ENCODE measurements at places on chromosomes 6 and 20.

DNA sequence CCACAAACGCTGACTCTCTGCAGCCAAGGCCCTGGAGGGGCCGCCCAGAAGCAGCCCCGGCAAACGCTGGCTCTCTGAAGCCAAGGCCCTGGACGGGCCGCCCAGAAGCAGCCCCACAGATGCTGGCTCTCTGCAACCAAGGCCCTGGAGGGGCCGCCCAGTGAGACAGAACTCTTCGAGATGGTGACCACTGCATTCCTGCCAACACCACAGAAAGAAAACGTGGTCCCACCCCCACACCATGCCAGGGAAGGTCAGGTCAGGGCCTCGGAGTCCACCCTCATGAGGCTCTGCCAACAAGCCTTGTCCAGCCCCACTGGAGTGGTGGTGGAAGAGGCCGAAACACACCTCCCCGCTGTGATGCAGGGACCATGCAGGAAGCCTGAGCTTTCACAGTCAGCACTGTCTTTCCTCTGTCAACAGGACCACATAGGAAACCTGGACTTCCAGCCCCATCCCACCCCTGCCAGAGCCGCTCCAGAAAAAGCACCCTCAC lies 97.5 kb downstream of the DLL1 start:
- DNase-seq: no peak

DNA sequence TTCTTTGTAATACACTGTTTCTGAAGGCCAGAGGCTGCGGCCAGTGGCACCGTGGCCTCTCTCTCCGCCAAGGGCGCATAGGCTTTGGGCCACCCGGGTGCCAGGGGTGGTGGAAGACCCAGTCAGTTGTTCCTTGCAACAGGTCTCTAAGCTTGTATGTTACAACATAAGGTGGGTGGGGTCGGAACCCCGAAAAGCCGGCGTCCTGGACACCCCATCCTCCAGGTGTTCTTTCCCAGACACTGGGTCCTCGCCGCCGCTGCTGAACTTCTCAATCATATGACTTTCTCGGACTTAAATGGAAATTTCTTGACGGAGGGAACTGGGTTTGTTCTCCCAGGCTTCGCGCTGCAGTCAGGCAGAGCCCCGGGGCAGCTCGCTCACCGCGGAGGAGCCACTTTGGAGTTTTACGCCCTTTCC lies 983 bp upstream of the KCNQ5 start:
- DNase-seq: no peak

- no peak for DNase-seq
Measured at GRCh38 chr6:48194596-48195295, 83.7 kb upstream of the PTCHD4 start.

DNA sequence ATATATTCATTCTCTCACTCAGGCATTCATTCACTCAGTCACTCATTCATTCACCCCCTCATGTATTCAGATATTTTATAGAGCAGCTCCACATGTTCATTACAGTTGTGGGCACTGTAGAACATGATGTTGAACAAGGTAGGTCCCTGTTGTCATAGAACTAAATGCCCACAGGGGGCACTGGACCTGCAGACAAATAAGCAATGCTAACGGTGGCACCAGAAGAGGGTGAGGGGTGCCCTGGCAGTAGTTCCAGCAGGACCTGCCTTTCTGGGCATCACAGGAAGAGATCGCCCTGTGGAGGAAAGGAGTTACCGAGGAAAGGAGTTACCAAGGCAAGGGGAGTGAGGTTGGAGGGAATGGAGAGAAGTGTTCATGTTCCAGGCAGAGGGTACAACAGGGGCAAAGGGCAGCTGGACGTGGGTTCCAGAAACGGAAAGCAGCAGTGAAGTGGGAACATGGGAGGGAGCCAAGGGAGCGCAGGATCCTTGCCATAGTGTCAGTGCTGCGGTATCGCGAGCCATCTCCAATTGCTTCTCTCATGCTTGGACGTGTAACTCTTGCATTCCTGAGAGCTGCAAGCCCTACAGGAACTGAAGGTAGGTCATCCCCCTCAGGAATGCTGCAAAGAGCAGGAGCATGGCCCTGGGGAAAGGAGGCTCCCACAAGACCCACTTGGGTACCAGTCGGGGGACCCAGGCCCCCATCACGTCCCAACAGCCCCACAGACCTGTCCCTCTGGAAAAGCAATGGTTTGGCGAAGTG lies 128.2 kb downstream of the EDN3 start:
- no peak for DNase-seq

- no peak for DNase-seq
Measured at GRCh38 chr6:20211037-20211940, 980 bp downstream of the MBOAT1 start.

- DNase-seq: no peak
Measured at GRCh38 chr6:17271628-17272027, 9.5 kb upstream of the RBM24 start.

GRCh38 chr6:125528621-125529041 lies 220.8 kb upstream of the HEY2 start:
- DNase-seq: no peak

DNA sequence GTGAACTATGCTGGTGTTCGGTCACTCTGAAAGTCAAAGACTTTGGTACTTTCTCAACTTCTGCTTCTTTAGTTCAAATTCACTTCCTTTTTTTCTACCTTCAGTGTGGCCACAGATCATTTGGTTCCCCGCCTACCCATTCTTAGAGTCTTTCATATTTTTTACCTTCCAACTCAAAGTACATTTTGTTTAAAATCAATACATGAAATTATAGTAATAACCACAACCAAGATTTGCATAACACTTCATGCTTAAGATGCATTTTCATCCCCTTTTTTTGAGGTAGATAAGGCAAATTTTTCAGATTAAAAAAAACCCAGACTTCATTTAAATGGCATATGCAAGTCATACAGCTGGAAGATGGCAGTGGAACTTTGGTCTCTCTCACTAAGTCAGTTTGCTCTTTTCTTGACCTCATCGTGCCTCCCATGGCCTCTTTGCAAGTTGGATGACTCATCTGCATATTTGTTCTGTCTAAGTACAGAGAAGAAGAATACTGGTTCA lies 11.9 kb upstream of the CNR1 start:
- DNase-seq: no peak

DNA sequence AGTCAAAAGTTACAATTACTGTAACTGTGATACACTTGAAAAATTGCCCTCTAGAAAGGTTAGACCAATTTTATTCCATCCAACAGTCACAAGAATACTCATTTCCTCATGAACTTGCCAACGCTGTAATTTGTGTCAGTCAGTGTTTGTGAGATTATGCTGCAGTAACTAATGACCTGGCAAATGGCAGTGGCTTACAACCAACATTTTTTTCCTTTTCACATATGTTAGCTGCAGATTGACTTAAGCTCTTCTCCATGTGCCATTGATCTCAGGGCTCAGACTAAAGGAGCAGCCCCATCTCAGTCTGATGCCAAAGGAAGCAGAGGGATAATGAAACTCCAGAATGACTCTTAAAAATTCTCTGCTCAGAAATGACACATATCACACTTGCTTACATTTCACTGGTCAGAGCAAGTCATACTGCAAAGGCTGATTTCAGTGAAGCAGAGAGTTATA lies 92.3 kb upstream of the ELOVL5 start:
- no peak for DNase-seq

- DNase-seq: no peak
Measured at GRCh38 chr20:20594171-20594530, 118.3 kb downstream of the RALGAPA2 start.

DNA sequence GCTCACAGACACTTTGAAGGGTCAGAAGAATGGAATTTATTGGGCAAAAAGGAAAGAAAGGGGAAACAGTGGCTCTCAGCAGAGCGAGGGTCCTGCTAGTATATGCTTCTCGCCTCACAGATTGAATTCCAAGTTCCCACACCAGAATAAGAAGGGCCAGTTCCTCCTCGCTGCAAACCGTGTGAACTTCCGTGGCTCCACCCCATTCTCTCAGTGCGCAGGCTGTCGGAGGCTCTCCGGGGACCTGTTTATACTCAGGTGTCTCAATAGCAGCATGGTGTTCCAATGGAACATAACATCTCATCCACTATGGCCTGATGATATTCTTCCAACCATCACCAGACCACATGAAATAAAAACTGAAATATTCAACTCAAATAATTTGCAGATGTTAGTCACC lies 4.6 kb downstream of the SAMD3 start:
- no peak for DNase-seq

DNA sequence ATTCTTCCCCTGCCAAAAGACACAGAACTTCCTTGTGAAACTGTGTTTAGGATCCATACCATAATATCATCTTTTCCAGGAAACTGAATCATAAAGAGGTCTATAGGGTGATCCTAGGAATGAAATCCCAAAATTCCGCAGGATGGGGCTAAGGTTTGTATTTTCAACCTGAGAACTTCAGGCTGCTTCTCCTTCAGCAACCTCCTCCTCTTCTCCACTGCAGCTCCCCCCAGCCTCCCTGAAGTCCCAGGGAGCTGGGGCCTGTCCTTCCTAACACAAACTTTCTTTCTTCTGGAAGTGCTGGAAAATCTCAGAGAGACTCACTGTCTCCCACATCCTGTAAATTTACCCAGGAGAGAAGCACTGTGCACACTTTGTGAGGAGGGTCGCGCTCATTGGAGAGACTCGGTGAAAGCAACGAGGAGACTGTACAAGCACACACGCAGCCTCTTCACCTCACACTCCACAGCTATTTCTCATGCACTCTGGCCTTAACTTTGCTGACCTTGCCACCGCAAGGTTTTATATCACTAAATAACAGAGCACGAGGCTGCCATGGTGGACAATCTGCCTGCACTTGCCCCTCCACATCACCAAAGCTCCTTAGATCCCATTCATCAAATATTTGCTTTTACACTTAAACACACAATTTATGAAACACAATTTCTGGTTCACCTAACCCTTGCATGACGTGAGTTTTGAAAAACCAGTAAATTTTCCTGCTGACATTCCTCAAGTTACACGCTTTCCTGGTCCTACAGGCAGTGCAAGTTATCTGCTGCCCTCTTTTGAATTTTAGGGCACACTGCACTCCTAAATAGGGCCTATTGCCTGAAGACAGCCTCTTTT lies 14.3 kb downstream of the ID4 start:
- no peak for DNase-seq

DNA sequence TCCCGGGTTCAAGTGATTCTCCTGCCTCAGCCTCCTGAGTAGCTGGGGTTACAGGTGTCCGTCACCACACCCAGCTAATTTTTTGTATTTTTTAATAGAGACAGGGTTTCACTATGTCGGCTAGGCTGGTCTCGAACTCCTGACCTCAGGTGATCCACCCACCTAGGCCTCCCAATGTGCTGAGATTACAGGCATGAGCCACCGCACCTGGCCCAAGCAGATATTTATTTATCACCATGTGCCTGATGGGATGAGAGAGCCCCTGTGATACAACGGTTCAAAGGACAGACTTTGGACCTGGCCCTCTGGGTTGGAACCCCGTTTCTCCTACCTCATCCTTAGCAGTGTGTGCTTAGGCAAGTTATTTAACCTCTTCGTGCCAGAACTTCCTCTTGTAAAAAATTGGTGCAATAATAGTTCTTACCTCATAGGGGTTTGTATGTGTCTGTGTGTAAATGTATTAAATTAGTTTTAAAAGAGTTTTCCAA lies 19.2 kb upstream of the STK38 start:
- no peak for DNase-seq

- DNase-seq: no peak
Measured at GRCh38 chr6:72933233-72933632, 292.1 kb downstream of the KHDC1L start.

DNA sequence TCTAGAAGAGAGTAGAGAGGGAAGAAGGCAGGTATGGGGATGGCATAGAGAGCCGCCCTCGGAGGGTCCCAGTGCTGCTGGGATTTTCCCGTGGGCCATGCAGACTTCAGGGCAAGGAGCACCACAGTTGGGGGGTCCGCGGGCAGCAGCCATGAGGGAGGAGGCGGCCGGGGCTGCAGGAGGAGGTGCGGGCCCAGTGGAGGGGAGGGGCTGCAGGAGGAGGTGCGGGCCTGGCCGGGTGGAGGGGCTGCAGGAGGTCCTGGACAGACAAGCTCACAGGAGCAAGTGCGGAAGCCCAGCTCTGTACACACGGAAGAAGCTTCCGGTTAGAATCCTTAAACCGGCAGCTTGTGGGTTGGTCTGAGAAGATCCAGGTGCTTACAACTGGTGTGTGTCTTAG lies 34.6 kb upstream of the CHRNA4 start:
- DNase-seq: no peak

DNA sequence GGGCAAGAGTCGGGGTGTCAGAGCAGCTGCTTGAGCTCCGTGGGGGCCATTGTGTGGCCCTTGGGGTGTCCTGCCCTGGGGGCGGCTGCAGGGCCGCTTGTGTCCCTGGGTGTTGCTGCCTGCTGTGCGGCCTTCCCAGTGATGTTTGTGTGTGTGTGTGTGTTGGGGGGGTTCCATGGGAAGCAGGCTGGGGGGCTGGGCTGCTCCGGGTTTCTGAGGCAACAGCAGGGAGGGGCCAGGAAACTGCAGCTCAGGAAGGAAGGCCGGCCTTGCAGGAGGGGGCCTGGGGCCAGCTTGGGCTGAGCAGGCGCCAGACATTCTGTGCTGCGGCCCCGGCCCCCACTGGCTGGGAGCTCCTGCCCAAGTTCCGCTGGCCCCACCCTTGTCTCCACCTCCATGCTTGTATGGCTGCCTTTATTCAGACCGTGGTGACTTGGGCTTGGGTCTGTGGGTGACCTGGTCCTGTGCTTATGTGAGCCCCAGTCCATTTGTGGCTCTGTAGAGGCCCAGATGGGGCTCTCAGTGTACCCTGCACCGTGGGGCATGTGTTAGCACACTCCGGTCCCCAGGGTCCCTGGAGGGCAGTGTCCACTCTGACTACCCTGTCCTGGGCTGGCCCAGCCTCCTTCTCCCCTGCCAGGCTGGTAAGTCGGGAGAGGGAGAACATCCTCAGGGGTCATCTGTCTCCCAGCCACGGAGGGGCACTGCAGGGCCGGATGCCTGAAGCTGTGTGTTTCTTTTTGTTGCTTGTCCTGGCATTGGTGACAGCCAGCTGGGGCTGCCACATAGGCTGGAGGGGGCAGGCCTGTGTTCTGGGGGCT lies 4.6 kb upstream of the SOX18 start:
- no peak for DNase-seq

GRCh38 chr6:20770773-20771172 lies 236.5 kb downstream of the CDKAL1 start:
- no peak for DNase-seq

GRCh38 chr6:157961153-157961831 lies 20.4 kb upstream of the SYNJ2 start:
- DNase-seq: no peak

DNA sequence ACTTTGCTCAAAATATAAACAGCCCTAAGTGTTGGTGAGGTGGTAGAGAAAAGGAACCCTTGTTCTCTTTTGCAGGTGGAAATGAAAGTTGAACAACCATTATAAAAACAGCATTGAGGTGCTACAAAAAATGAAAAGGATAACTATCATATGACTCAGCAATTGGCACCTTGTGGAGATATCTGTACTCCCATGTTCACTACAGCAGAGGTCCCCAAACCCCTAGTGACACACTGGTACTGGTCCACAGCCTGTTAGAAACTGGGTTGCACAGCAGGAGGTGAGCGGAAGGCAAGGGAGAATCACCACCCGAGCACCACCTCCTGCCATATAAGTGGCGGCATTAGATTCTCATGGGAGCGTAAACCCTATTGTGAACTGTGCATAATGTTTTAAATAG lies 267.4 kb upstream of the THEMIS start:
- no peak for DNase-seq
